ENCODE measurements at places on chromosomes 5 and 9. TPM values are rescaled to one million over a fixed set of nuclear protein-coding genes. Genes with fewer than 3 reads are reported as not detected.

DNA sequence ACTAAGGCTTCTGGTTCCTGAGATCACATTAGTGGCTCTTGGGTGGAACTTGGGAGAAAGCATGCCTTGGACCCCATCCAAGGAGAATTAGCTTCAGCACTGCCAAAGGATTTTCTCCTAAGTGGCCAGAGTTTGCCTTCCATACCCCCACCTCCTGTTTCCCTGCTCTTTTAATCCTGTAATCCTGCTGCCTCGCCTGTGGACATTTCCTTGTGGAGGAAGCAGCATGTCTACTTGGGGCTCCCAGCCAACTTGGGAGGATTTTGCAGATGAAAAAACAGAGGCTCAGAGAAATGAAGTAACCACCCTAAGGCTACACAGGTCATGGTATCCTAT, 1.6 kb downstream of the ARSI start:
- no peak overlapping the region for H3K4me3 ChIP-seq
- H3K4me1 ChIP-seq = no peaks in the 10 kb centered on the region
- H3K27me3 ChIP-seq = no peaks in the 10 kb centered on the region
- H3K36me3 ChIP-seq = no peaks in the 10 kb centered on the region
- no peak for DNase-seq

GRCh38 chr5:160039810-160040470, 31.0 kb downstream of the TTC1 start:
- H3K4me3 ChIP-seq = no peak overlapping the region
- H3K36me3 ChIP-seq = peaks cover 55% of the 10 kb centered on the region
- DNase-seq = no peak
- no peaks in the 10 kb centered on the region for H3K4me1 ChIP-seq
- H3K27ac ChIP-seq = no peak overlapping the region

- H3K4me1 ChIP-seq = peaks cover 4% of the 10 kb centered on the region
- no peaks in the 10 kb centered on the region for H3K36me3 ChIP-seq
- no peaks in the 10 kb centered on the region for H3K27me3 ChIP-seq
- no peak overlapping the region for H3K4me3 ChIP-seq
- no peak overlapping the region for H3K27ac ChIP-seq
- no peak for DNase-seq
Observed at GRCh38 chr5:113060408-113061025, 83.9 kb downstream of the DCP2 start.

GRCh38 chr9:126989847-126990842, 75.6 kb downstream of the RALGPS1 start:
- no peak for DNase-seq
- H3K27me3 ChIP-seq = peaks cover 21% of the 10 kb centered on the region
- H3K4me3 ChIP-seq = no peak overlapping the region
- peaks cover 33% of the 10 kb centered on the region for H3K4me1 ChIP-seq

DNA sequence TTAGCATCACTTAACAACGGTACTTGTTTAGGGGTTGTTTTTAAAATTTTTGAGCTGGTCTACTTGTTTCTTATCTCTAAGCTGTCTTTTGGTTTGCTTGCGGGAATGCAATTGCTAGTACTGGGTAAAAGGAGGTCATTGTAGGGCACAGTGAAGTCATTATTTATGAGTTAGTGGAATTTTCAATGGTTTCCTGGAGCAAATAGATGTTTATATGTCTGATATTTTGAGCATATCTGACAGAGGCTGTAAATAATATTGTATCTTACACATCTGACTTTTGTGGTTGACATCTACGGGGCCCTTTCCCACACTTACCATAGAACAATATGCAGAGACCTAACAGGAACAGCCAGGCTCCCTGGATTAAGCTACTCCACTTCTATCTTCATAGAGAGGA, 90.4 kb upstream of the IL6ST start:
- no peak overlapping the region for H3K27ac ChIP-seq
- H3K36me3 ChIP-seq = no peaks in the 10 kb centered on the region
- no peaks in the 10 kb centered on the region for H3K27me3 ChIP-seq
- H3K4me3 ChIP-seq = no peak overlapping the region
- no peak for DNase-seq

ENTPD2 gene
- total RNA-seq = not detected

SCGB3A2 gene
- total RNA-seq = not detected

All from naive thymus-derived CD4-positive, alpha-beta T cell (primary cell).